Esophagus squamous epithelium (tissue), 5 donors: ENCODE measurements at places on chromosomes 7 and 10.

- DNase-seq: no peak
These were observed 45.7 kb downstream of the ATXN7L1 start for GRCh38 chr7:105830405-105831301.

- no peak for DNase-seq
These were observed 423.8 kb downstream of the GFRA1 start for GRCh38 chr10:115849197-115849596.

GRCh38 chr10:91980319-91980718 is 56.7 kb downstream of the BTAF1 start:
- no peak for DNase-seq

DNA sequence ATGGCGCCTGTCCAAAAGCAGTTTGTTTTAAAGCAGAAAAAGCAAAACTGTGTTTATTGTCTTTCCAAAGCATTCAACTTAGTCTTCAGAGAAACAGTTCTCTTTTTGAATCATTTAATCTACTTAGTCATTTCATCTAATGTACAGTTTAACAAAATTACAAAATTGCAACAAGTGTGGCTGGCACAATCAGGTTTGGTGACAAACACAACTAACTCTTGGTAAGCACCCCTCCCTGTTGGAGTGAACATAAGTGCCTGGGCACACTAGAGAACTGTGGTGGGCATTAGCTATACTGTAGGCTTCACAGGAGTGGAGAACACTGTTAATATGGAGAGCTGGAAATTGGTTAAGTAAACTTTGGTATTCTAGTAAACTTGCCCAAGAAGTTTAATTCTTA is 6.9 kb downstream of the CREM start:
- DNase-seq: no peak

DNA sequence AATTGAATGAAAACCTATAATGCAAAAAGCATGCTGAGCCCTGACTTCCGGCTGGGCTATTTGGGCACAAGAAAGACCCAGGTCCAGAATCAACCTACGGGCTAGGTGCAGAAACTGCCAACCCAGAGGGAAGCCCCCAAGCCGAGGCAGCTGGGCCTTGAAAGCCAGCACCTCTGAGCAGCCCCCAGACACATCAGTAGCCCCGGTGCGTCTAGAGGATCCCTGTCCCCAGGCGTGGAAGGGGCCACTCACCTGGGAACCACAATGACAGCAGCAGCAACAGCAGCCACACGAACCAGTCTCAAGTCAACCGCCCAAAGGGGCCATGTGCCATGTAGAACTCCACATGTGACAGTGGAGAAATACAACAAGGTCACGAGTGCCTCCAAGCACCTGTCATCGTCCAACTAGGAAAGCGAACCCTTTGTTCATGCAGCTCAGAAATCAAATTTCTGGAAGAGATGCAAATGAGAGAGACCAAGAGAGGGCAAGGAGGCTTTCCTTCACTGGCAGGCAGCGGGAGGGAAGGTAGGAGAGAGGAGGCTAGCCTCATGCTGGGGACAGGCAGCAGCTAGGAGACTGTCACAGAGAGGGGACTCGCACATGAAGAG is 57.5 kb upstream of the CHST15 start:
- no peak for DNase-seq

DNA sequence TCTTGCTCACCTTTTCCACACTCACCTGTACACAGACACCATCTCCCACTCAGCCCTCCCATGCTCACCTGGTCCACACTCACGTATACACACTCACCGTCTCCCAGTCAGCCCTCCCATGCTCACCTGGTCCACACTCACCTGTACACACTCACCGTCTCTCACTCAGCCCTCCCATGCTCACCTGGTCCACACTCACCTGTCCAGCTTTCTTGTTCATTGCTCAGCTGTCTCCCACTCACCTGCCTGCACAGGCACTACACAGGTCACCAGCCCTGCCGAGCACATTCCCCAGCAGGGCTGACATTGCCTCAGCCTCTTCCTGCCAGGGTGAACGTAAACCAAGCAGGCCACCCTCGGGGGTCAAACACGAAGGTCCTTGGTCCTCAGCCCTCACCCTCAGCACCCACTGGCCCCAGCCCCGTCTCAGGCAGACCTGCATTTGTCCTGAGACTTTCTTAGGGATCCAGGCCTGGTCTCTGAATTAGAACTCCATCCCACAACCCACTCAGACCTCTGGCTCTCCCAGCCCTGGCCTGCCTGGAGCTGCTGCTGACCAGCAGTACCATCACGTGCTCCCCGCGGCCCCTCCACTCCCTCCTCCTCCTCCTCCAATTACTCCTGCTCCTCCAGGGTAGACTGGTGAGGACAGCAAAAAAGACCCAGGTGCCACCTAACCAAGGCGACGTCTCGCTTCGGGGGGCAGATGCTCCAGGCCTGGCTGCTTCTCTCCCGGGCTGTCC is 12.8 kb upstream of the DNAAF5 start:
- DNase-seq: no peak
